Stimulated activated CD4-positive, alpha-beta T cell treated with anti-CD3 and anti-CD28 coated beads, Interleukin-1b, Interleukin-23, amount 100 ng/mL, for 24 hours (primary cell): ENCODE measurements at places on chromosomes 3 and 15.

DNA sequence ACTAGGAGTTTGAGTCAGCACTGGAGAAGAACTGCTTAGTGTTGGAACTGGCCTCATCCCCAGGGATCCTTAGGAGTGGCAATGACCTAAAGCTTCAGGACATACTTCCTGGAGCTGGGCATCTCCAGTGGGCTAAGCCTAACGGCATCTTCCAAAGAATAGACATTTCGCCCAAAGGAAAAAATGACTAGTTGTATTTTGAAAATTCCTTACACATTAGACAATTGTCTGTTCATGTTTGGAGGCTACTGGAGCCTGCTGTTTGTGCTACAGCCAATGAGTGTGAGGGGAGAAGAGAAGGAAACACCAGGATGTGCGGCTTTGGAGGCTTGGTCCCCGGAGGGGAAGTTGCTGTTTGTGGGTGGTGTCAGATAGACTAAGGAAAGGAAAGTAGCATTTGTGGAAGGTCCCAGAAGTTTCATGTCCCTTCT lies 77.6 kb downstream of the POLR2M start:
- no peak for DNase-seq

- no peak for DNase-seq
Observed at GRCh38 chr15:81901319-81901718, 144.5 kb downstream of the MEX3B start.

DNA sequence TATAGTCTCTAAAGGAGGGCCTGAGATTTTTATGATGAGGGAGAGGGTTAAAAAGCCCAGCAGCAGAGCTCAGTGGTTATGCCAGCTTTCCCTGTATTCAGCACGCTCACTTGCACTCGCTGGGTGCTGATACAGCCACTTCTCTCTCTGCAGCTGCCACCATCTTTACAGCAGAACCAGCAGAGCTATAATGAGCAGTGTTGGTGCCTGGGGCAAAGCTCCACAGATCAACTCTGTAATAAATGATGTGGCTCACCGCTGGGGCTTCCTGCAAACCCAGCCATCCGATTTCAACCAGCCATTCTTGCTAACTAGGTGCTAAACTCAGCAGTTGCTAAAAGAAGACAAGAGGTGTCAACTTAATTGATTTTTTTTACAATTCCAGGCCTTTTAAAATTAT lies 48.0 kb downstream of the ARNT2 start:
- no peak for DNase-seq

GRCh38 chr15:73873889-73874511 lies 636 bp downstream of the TBC1D21 start:
- no peak for DNase-seq

DNA sequence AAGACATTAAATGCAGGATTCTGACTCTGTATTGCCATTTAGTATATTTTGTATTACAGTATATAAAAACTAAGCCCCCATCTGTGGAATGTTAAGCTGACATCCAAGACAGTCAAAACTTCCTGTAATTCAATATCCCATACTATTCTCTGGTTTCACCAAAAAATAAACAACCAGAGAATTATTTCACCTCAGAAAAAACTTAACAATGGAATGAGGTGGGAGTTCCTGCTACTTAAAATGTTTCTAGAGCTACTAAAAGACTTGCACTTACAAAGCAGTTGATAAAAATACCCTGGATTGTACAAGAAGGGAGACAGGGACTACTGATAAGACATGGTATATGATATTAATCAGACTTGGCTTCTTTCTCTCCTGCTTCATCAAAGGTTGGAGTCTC lies 8.3 kb downstream of the ARL13B start:
- DNase-seq = no peak

DNA sequence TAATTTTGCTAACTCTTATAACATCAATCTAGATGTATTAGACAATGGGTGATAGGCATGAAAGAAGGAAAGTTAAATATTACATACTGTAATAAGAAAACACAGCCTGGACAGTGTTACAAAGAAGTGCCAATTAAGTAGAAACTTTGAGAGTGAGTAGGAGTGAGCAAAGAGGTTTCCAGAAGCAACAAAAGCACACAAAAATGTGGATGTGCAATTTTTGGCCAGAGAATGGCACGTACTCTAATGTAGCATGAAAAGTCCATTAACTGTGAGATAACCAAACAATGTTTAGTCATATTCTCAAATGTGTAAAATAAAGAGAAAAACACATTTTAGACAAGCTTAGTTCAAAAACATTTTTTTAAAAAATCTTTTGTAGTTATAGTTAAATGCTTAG lies 567.3 kb downstream of the ROBO1 start:
- no peak for DNase-seq

- no peak for DNase-seq
Observed at GRCh38 chr3:132788301-132788671, 66.1 kb upstream of the NPHP3 start.

GRCh38 chr15:53739651-53740050 lies 19.8 kb downstream of the WDR72 start:
- no peak for DNase-seq
